ENCODE measurements at places on chromosomes 3 and 15.

- DNase-seq = no peak
These were observed 103.4 kb downstream of the SNRPN start for GRCh38 chr15:25058080-25058785.

- DNase-seq = no peak
These were observed 37.7 kb downstream of the TM4SF4 start for GRCh38 chr3:149512073-149512782.

GRCh38 chr3:62548528-62549205 is 175.3 kb upstream of the FEZF2 start:
- no peak for DNase-seq

- peak; percentile 45 for DNase-seq
These were observed 609 bp downstream of the GOLGA8A start for GRCh38 chr15:34436956-34437442.

- DNase-seq = no peak
These were observed 431.7 kb upstream of the NR2F2 start for GRCh38 chr15:95898761-95899160.

DNA sequence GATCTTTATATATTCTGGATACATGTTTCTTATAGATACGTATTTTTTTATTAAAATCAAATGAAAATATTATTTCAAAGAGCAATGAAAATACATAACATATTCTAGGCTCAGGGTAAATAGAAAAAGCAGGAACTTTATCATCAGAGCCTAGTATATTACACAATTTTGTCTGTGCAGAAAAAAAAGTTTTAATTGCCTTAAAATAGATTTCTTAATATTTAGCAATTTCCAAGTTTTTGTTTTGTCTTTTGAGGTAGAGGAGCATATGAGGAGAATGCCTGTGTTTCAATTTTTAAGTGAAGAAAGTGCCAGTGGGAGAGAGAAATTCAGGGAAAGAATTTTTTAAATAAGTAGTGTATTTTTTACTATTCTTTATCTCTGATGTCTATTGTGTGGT is 10.5 kb downstream of the CAPN7 start:
- no peak for DNase-seq

DNA sequence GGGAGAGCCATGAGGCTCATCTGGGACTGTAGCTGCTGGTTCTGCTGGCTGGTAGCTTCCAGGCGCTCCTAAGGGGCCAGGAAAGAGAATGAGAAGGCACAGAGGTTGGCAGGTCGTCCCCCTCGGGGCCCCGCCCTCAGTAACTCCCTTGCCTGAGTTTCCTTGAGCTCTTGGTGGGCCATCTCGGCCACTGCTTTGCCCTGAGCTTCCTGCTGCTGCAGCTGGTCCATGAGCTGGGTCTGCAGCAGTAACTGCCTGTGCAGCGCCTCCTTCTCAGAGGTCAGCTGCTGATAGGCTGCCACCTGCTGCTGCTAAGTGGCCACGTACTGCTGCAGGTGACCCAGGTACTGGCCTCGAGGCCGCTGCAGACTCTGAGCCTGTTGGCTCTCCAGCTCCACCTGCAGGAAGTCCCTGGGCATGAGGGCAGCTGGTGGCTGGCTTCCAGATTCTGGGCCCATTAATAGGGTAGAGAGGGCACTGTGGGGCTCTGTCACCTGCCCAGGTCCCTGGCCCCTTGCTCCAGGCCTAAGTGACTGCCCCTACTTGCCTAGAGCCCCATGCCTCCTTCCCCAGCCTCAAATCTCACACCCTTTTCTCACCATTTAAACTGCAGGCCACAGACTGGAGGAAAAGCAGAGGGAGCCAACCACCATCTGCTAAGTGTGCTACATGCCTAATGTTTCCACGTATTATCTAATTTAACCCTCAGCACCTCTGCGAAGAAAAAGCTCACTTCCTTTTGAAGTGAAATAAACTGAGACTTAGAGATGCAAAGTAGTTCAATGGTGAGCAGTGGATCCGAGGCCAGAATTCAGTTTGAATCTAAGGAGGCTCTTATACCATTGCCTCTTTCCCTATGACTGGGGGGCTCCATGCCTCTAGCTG is 10.8 kb upstream of the VPS33B start:
- DNase-seq = peak; percentile 46

DNA sequence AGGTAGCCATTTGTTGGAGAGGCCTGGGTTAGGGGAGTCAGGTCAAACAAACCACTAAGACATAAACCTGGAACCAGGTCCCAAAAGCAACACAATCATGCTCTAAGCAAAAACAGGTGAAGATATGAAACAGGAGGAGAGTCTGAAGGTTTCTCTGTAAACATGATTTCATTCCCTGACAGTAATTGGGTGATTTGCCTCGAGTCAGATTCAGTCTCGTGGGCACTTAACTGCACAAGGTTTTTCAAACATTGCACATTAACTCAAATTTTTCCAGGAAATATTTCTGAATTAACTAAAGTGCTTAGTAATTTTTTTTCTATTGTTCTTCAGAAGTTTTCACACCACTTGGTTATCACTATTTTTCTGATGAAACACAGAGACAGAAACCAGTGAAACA is 27.8 kb downstream of the RORA start:
- no peak for DNase-seq

- no peak for DNase-seq
These were observed 42.9 kb upstream of the LPP start for GRCh38 chr3:188111002-188111584.

DNA sequence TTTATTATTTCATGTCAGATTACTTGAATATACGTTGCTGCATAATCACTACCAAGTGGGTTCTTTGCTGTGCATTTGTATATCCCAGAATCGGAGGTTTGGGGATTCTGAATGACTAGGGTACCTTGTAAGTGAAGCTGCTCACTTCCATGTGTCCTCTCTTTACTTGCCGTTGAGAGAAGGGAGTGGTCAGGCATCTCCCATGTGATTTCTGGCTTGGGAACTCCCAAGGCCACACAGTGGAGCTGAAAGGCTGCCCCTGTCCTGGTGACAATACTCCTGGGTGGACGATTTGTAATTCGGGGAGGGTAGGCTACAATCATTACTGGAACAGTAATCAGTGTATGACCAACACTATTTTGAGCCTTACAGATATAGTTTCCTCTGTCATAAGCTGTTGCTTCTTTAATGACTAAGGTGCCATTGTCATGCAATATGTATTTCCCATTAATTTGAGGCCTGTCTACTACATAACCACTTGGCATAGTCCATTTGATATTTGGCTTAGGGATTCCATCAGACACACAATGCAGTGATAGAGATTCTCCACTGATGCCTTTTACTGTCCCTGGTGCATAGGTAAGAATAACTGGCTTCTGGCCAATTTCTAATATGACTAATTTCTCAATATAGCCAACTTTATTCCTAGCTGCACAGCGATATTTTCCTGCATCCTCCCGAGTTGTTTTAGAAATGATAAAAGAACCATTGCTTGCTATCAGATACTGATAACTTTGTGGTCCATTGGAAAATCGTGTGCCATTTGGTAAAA is 24.0 kb downstream of the IGSF10 start:
- no peak for DNase-seq

Measured in activated T-cell treated with anti-CD3 and anti-CD28 coated beads, Interleukin-2, amount 50 U/mL, for 4 hours (primary cell).